Ureter (tissue), 1 donor: ENCODE measurements at places on chromosomes 4 and X. TPM values are rescaled to one million over a fixed set of nuclear protein-coding genes. Genes with fewer than 3 reads are reported as not detected.

DNA sequence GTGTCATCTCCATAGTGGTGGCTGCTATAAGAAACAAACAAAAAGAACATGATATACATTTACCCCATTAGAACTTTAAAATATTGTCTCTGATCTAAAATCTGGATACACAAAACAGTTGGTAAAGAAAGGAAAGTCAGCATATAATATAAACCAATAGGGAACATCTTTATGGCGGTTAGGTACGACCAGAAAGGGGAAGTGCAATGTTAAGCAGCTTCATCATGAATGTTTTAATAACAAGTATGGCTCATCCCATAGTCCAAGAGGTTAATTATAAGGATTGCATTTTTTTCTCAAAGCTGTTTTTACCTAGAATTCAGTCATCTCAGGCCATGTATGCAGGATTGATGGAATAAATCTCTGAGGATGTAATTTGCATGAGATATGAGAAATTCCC, 1869.7 kb downstream of the PCDH7 start:
- no peak for DNase-seq

DNA sequence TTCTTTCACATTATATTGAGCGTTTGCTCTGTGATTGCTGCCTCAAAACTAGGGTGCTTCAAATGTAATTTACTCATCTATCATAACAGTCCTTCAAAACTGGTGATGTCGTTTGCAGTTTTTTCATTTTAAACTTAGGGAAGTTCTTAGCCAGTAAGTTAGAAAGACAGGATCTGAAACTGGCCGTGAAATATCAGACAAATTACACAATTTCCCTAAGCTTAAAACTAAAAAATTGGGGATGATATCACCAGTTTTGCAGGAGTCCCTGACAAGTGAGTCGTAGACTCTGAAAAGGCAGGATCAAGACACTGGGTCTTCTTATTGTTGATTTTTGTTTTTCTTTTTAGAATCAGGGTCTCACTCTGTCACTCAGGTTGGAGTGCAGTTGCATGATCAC, 44.8 kb downstream of the MOB1B start:
- DNase-seq, result no peak

DNA sequence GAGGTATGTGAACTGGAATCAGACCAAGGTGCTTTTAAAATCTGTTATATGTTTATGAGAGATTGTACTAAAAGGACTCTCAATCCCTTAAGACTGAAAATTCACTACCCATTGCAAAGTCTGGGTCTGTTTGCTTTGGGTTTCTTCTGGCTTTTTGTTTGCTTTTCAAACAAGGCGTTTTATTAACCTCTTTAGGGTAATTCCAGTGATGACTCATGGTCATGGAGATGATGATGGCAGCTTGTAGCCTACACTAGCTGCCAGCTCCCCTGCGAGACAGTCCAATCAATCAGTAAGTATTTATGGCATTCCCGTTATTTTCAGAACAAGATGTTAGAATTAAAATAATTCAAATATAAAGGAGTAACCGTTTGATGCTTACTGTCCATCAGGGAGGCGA, 643.8 kb upstream of the FTHL17 start:
- no peak for DNase-seq

DNA sequence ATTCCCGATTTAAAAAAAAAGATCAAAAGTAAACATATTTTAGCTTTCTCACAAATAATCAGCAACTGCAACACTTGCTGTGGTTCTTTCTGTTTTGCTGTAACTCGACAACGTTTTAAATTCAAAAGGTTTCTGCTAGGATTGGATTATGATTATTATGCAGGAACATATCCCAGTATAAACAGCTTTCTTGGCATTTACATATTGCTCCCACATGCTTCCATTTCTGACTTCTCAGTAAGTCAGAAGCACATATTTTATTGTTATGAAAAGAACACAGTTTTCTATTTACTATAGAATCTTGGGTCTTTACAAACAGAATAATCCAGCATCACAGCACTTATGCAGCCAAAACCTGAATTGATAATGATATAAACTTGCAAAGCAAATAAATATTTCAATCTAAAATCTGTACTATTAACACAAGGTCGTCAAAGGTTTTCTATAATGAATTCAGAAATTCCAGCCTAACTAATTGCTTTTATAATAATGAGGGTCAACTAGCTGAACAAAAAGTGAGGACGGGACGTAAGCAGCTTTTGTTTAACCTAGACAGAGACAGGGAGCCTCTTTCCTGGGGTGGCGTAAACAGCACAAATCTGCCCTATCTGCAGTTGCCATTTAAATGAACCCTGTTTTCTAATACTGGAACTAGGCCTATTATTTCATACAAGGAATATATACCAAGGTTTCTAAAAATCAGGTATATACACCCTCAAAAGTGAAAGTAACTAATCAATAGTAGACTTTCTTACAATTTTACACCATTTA, 9.8 kb upstream of the PCDH18 start:
- no peak for DNase-seq

DNA sequence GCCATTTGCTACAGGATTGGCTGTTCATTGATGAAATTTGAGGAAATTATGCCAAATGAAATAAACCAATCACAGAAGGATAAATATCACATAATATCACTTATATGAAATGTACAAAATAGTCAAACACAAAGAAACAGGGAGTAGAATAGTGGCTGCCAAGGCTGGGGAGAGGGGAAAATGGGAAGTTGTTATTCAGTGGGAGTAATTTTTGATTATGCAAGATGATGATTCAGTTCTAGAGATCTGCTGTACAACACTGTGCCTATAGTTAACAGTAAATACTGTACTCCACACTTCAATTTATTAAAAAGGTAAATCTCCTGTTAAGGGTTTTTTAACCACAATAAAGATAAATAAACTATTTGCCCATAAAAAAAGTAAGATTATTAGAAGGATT, 101.1 kb downstream of the TMA16 start:
- no peak for DNase-seq

GRCh38 chr4:76296286-76296820, 10.2 kb upstream of the STBD1 start:
- DNase-seq, result no peak

Gene PCDH10
- 12.1 TPM for total RNA-seq

Gene BANK1
- 14.1 TPM for total RNA-seq

Gene ESX1
- not detected for total RNA-seq
